Effector memory CD4-positive, alpha-beta T cell (primary cell): ENCODE measurements at places on chromosomes 5 and 9.

DNA sequence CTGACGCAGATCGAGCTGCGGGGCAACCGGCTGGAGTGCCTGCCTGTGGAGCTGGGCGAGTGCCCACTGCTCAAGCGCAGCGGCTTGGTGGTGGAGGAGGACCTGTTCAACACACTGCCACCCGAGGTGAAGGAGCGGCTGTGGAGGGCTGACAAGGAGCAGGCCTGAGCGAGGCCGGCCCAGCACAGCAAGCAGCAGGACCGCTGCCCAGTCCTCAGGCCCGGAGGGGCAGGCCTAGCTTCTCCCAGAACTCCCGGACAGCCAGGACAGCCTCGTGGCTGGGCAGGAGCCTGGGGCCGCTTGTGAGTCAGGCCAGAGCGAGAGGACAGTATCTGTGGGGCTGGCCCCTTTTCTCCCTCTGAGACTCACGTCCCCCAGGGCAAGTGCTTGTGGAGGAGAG, 4.6 kb upstream of the PHYHD1 start:
- no peak for DNase-seq

- DNase-seq = no peak
Measured at GRCh38 chr9:15512889-15513288, 2.1 kb upstream of the PSIP1 start.

DNA sequence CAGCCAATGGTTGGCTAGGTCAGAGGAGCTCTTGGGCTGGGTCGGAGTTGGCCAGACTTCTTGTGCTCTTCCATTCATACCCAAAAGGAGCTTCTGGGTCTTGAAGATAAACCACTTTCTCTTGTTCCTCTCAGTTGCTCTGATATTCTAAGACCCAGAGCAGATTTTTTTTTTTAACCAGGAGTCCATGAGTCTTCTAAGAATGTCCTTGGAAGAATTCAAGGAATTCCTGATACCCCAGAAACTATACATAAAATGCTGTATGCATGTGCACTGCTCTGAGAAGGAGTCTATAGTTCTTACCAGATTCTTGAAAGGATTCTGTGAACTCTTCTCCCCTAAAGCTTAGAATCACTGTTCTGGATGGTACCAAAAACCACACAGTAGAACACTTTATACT, 9.9 kb upstream of the PALM2AKAP2 start:
- no peak for DNase-seq

- DNase-seq = no peak
Measured at GRCh38 chr5:97525780-97526179, 342.7 kb upstream of the RIOK2 start.

DNA sequence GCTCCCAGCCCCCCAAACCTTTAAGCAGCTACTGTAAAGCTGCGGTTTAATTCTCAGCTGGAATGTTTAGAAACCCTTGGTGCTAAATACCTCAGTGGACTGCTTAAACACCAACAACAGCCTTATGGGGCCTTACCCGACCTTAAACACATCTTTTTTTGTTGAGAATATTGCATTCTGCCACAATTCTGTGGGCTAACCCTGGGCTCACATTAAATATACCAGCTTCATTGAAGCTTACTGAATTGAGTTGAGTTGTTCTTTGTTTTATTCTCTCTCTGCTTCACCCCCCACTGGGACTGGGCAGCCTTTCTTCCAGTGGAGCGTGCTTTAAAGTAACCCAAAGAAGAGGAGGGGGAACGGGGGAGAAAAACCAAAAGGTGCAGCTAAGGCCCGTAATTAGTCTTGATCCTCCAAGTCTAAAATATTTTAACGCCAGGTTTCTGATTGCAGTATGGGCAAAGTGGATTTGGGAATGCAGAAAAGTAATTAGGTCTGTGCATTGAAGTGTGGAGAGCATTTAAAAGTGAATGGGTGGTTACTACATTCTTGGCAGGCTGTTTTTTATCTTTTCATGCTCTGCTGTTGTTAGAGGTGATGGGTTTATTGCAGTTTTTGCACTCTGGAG, 281.2 kb downstream of the NR2F1-AS1 start:
- DNase-seq = no peak

DNA sequence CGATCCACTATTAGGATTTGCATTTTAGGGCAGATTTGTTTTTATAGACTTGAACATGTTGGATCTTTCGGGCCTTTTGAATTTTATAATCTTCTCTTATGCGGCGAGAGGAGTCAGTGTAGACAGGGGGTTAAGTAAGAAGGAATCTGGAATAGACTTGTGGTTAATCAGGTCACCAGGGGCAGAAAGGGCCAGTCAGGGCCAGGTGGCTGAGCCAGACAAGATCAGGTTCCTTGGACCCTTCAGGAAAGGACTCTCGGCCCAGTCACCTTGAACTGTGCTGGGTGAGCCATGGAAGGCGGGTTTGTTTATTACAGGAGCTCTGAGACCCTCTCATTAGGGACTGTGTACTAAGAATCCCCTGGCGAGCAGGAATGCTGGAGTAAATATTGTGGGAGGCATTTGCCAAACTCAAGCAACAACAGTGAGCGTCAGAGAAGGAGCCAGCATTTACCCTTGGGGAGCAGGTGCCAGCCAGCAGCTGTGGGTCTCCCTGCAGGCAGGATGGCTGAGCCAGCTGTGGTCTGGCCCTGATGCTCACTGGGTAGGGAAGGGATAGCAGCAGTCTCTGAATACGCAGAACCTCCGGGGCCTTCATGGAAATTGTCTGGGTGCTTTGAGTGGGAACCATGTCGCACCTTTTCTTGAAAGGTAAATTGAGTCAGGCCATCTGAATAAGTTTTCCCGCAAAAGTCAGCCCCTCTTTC, 79.2 kb downstream of the UBE2QL1 start:
- no peak for DNase-seq

DNA sequence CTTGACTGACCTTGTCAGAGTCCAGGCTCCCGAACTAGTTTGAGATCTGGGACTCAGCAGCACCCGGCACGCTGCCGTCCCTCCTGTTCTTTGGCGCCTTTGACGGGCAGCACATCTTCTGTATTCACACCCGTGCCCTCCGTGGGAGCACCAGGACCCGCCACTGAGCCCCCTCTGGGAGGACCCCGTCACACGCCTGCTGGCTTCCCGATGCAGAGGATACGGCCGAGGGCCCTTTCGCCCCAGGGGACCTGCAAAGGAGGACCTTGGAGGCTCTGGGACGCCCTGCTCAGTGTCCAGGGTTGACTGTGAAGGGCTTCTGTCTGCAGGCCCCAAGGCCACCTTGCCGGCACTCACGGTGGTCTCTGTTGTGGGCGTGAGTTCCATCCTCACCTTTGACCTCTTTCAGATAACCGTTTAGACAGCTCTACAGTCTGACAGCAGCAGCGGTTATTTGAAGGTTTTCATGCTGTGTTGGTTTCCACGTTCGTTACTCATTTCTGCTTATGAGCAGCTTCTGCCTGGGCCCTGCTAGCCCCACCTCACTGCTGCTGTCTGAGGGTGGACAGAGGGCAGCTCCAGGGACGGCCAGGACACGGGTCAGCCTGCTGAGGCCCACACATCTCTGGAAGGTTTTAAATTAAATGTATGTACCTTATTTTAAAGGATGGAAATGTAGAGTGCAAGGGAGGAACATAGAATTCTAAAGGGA, 12.6 kb upstream of the EXOC3 start:
- DNase-seq = no peak
